ENCODE measurements at places on chromosomes 16 and 17.

DNA sequence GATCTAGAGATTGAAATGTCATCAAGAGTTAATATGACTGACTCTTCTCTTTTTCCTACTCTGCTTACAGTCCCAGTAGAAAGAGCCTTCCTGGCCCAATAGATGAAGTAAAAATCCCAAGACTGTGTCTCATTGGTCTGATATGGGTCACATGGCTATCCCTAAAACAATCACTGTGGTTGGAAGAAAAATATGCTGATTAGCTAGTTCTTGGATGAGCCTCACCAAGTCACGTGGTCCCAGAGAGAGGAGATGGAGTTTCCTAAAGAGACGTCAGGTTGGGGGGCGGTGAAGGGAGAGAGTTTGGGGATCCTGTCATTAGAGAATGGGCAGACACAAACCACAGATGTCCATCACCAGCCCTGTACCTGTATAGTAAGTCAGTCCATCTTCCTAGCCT is 466.3 kb downstream of the HAPSTR1 start:
- no peak for DNase-seq

- DNase-seq = no peak
These were observed 375.7 kb upstream of the DYNLRB2 start for GRCh38 chr16:80164966-80165550.

DNA sequence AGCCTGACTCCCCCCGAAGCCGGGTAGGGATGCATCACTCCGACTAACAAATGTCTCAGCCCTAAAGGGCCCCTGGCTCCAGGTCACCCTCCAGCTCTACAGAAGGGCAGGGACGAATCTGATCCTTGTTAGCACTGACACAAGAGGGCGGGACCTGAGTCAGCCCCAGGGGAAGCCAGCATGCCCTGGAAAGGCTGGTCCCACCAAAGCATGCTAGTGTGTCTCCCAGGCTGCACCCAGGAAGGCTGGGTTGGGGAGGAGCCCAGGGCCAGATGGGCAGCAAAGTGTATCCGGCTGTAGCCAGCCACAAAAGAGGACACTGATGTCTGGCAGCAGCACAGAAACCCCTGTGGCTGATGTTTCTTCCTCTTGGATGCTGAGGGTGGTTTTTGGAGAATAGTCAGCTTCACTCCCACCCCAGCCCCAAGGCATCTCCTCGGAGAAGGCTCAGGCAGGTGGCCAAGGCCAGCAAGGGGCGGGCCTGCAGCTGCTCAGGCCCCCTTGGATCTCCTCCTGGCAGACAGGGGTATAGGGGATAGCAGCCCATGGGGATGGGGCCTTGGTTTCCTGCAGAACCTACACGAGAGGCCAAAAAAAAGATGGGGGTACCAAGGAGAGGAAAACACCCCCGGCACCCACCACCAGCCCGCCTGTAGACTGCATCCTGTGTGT is 11.0 kb downstream of the NATD1 start:
- no peak for DNase-seq

- DNase-seq = no peak
These were observed 1.5 kb upstream of the ALDH3A2 start for GRCh38 chr17:19646788-19647696.

DNA sequence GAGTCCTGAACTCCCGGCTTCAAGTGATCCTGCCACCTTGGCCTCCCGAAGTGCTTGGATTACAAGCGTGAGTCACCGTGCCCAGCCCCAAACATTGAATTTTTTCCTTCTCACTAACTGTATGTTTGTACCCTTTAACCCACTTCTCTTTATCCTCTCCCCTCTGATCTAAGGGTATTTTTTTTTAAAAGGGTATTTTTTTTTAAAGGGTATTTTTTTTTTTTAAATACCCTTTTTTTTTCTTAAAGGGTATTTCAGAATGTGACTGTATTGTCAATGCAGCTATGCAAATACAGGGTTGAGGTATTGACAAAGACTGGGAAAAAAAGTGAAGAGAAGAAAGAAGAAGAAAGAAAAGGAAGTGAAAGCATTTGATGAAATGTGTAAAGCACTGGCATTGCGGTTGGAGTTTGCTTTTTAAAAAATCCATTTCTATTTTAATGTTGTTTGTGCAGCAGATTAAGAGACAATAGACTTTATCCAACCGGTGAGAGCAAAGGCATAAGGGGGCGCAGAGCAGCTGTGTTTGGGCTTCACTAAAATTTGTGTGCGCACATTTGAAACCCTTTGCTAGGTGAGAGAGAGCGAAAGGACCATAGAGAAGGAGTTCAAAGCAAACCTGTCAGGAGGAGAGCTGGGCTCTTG is 42.4 kb downstream of the SYT17 start:
- DNase-seq = no peak

DNA sequence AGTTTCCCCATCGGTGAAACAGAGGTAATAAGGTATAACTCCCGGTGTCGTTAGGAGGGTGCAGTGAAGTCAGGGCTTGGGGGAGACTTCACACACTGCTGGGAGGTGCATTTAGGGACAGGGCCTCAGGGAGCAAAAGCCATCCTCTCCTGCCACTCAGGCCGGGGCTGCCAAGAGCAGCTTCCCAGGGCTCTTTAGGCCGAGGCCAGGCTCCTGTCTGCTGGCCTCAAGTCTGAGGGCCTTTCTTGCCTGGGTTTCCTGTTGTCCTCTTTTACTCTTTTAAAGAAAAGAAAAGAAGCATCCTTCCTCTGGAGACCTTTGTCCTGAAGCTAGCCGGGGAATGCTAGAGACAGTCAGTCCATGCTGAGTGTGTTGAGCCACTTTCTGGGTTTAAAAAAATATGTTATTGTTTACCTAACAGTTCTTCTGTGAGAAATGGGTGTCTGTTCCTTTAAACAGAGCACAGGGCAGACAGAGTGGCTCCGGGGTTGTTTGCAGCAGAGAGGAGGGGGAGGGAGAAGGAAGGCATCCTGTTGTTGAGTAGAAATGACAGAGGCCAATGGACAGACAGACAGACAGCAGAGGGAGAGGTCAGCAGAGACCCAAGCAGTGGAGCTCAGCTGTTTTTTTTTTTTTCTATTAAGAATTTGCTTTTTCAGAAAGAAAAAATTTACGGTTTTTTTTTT is 79.1 kb downstream of the C17orf67 start:
- no peak for DNase-seq

- no peak for DNase-seq
These were observed 84.2 kb downstream of the PITPNC1 start for GRCh38 chr17:67461228-67461780.

- DNase-seq = no peak
These were observed 218.1 kb downstream of the KATNIP start for GRCh38 chr16:27767971-27768591.

GRCh38 chr17:51322390-51323029 is 62.2 kb downstream of the UTP18 start:
- DNase-seq = no peak

- DNase-seq = no peak
These were observed 47.8 kb upstream of the BCO1 start for GRCh38 chr16:81190667-81191066.

GRCh38 chr17:62637809-62638208 is 10.3 kb downstream of the MRC2 start:
- DNase-seq = no peak

- no peak for DNase-seq
These were observed 445 bp upstream of the DBNDD1 start for GRCh38 chr16:90019543-90020259.

DNA sequence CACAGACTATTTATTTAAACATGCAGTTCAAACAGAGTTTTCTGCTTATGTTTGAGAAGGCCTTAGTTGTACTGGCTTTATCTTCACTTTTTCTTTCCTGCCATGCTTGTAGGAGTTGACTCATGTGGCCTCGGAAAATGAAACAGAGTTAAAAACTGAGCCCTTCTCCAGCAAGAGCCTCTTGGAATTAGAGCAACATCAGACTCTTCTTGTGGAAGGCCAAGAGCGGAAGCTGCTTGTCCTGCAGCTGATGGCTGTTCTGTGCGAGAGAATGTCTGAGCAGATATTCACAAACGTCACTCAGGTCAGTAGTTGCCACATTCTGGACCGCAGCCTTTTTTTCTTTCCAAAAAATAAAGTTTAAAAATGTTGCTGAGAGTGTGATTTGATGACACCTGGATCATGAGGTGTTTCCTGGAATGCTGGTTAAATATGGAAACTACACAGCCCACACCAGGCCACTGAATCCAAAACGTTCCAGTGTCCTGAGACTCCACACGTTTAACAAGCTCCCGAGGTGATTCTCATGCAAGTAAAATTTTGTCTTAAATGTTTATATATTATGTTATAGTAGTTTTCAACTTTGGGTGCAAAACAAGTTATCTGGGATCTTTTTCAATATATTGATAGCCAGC is 65.9 kb downstream of the TANGO6 start:
- no peak for DNase-seq

GRCh38 chr16:64181271-64181925 is 940.5 kb downstream of the CDH11 start:
- no peak for DNase-seq
